ENCODE measurements at places on chromosomes 7 and 10.

- peak; percentile 15 for DNase-seq
Observed at GRCh38 chr7:156816943-156817572, 75.9 kb downstream of the LMBR1 start.

DNA sequence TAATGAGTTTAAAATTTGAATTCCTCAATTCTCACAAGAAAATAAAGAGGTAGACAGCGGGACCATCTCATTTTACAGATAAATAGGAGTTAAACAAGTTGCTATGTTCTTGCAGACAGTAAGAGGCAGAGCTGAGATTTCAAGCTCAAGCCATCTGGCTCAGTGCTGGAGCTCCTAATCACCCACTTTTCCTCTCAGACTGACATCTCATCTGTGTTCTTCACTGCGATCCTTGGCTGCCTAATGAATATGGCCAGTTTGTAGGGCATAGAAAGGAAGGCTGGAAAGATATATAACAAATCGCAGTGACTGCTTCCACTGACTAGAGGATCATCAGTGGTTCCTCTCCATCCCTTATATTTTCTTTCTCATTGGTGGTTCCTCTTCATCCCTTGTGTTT is 151.2 kb downstream of the MPP7 start:
- no peak for DNase-seq

- no peak for DNase-seq
Observed at GRCh38 chr7:112201411-112201810, 4.8 kb downstream of the DOCK4 start.

- DNase-seq = no peak
Observed at GRCh38 chr10:14876764-14877163, 1.9 kb upstream of the SUV39H2 start.

DNA sequence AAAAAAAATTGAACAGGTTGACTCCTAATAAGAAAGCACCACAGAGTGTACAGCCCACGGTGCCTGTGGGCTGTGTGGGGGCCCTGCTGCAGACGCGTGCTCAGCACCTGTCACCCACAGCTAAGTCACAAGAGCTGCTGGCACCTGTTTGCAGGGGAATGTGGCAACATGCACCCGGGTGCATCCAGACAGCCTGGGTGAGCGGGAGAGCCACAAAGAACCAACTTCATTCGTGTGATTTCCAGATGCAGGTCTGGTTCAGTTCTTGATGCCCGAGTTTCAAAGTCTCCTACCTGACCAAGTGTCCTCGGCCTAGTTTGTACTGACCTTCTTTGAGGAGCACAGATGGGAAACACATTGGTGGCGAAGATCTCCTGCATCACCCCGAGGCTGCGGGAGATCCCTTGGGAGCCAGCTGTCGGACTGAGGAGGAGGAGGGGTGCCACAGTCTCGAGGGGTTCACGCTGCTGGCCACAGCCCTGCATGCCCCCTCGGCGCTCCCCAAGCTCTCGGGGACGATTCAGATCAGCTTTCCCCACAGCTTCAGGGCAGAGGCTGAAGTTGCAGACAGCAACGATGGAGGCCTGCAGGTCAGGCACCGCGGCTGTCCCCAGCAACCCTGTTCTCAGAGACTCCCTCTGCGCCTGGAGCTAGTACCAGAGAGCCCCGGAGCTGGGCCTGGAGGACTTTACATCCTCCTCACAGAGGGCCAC is 35.3 kb downstream of the AMZ1 start:
- no peak for DNase-seq

GRCh38 chr7:67306331-67306730 is 309.7 kb downstream of the TYW1 start:
- no peak for DNase-seq

Data from CD4-positive, alpha-beta T cell treated with Interleukin-10 for 1 hour (primary cell).